ENCODE measurements at places on chromosomes 11 and 22. TPM values are rescaled to one million over a fixed set of nuclear protein-coding genes. Genes with fewer than 3 reads are reported as not detected.

PKP3 gene
- not detected for total RNA-seq

OR9I1 gene
- not detected for total RNA-seq

RCN1 gene
- total RNA-seq = 36.5 TPM

ELFN2 gene
- total RNA-seq = 0.08 TPM

GRCh38 chr11:27210531-27210930 lies 152.5 kb downstream of the CCDC34 start:
- no peaks in the 10 kb centered on the region for H3K36me3 ChIP-seq
- no peaks in the 10 kb centered on the region for H3K27me3 ChIP-seq
- H3K4me1 ChIP-seq = no peaks in the 10 kb centered on the region
- no peak overlapping the region for H3K27ac ChIP-seq
- no peak for DNase-seq

DNA sequence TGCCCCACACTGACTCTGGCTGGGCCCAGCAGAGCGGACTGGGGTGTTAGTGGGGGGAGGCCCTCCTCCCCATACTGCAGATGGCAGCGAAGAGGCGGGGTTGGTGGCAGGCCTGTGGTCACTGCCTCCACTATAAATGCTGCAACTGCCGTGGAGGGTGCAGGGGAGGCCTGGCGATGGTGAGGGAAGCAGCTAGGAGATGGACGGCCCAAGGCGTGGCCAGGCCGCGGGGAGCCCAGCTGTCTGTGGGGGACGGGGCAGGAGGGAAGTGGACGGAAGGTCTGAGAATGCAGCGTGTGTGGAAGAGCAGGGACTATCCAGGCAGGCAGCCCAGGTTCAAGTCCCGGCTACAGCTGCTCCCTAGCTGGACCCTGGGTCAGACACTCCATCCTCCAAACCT lies 18.3 kb downstream of the DNAL4 start:
- peaks cover 3% of the 10 kb centered on the region for H3K27me3 ChIP-seq
- no peaks in the 10 kb centered on the region for H3K36me3 ChIP-seq
- no peak overlapping the region for H3K4me3 ChIP-seq

- H3K4me1 ChIP-seq = no peaks in the 10 kb centered on the region
- no peaks in the 10 kb centered on the region for H3K27me3 ChIP-seq
- DNase-seq = no peak
- H3K4me3 ChIP-seq = no peak overlapping the region
- H3K36me3 ChIP-seq = no peaks in the 10 kb centered on the region
These were observed 23.0 kb downstream of the ZFTA start for GRCh38 chr11:63745304-63746170.

GRCh38 chr11:12196308-12196707 lies 85.9 kb downstream of the MICAL2 start:
- peak overlapping the region; percentile 96 for H3K27ac ChIP-seq
- no peak for DNase-seq
- H3K36me3 ChIP-seq = peaks cover 65% of the 10 kb centered on the region

DNA sequence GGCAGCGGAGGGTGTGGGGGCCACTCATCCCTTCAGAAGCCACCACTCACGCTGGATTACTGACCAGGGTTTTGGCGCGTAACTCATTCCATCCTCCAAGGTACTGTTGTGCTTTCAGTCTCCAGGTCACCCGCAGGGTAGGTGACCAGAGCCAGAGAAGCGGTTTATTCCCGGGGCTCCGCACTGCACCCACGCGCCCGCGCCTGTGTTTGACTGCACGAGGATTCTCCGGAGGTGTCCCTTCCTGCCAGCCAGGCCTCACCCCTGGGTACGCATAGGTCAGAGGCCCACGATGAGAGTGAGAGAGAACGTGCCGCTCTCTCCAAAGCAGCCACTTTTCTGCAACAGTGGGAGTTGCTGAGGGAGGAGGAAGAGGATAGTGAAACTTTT lies 55.5 kb downstream of the TRAF6 start:
- no peak for DNase-seq
- no peak overlapping the region for H3K27ac ChIP-seq
- H3K36me3 ChIP-seq = peaks cover 57% of the 10 kb centered on the region

GRCh38 chr11:47161134-47161854 lies 15.4 kb downstream of the ARFGAP2 start:
- H3K4me3 ChIP-seq = no peak overlapping the region
- no peaks in the 10 kb centered on the region for H3K27me3 ChIP-seq
- H3K4me1 ChIP-seq = no peaks in the 10 kb centered on the region

DNA sequence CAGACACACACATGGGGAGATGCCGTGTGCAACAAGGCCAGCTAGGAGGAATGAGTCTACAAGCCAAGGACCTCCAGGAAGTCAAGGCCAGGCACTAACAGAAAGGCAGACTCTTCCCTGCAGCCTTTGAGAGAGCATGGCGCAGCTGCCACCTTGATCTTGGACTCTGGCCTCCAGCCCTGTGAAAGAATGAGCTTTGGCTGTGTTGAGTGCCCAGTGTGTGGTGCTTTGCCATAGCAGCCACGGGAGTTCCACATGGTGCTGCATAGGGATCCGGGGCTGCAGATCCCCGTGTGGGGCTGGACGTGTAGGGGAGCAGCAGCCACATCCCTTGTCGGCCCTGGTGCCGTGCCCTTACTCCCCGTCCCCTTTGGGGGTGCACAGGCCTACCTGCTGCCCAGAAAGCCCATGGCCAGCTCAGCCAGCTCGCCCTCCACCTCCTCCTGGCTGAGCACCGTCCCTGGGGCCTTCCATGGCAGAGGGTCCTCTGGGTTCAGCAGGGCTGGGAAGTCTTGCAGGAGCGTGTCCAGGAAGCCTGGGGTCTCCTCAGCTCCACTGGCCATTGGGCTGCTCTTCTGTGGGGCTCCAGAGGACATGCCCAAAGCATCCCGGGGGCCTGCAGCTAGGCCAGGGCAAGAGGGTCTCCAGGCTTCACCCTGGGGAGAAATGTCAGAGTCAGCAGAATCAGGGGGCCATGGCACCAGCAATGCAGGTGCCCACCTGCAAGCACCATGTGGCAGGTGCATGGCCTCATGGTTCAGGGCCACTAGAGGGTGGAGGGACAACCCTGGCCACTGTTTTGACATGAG lies 7.0 kb downstream of the PPM1F start:
- H3K27ac ChIP-seq = peak overlapping the region; percentile 26
- no peak for DNase-seq
- H3K4me3 ChIP-seq = no peak overlapping the region
- H3K27me3 ChIP-seq = no peaks in the 10 kb centered on the region
- peaks cover 10% of the 10 kb centered on the region for H3K36me3 ChIP-seq

DNA sequence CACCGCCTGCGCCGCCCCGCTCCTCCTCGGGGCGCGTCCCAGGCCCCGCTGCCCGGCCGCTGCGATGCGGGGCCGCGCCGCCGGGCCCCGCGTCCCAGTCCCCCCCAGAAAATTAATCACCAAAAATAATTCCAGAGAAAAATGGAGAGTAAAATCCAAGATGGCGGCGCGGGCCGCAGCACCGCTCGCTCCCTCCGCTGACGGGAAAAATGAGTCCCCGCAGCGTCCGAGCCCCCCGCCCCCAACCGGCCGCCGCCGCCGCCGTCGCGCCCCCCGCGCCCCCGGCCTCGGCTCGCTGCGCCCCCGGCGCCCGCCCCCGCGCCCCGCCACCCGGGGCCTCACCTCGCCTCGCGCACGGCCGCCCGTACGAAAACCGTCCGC lies at the start of gene KMT5B:
TSS of gene KMT5B (minus strand) at position 162 of the 381 bp plus-strand sequence. CDS start 23,220 bp downstream, outside the sequence.
- peak within 1 kb of the TSS; percentile 91 for H3K4me3 ChIP-seq
- peaks cover 20% of the 10 kb centered on the region for H3K27me3 ChIP-seq
- H3K27ac ChIP-seq = peak within 1 kb of the TSS; percentile 92
- H3K36me3 ChIP-seq = peaks cover 4% of the 10 kb centered on the region
- peaks cover 44% of the 10 kb centered on the region for H3K4me1 ChIP-seq

- H3K4me3 ChIP-seq = no peak overlapping the region
- no peak overlapping the region for H3K27ac ChIP-seq
- peaks cover 1% of the 10 kb centered on the region for H3K27me3 ChIP-seq
- no peak for DNase-seq
These were observed 29.0 kb downstream of the SGSM1 start for GRCh38 chr22:24834845-24835570.

DNA sequence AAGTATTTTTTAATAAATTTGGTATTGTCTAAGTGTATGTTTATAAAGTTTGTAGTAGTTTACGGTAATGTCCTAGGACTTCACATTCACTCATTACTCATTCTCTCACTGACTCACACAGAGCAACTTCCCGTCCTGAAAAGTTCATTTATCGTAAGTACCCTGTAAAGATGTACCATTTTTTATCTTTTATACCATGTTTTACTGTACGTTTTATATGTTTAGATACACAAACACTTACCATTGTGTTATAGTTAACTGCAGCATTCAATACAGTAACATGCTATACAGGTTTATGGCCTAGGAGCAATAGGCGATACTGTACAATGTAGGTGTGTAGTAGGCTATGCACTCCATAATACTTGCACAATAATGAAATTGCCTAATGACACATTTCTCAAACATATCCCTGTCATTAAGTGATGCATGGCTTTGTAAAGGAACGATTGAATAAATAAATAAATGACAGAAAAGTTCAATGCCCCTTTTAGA lies 12.5 kb upstream of the CARD18 start:
- H3K4me3 ChIP-seq = no peak overlapping the region
- H3K4me1 ChIP-seq = no peaks in the 10 kb centered on the region
- no peaks in the 10 kb centered on the region for H3K36me3 ChIP-seq
- DNase-seq = no peak

- H3K4me3 ChIP-seq = no peak overlapping the region
- no peaks in the 10 kb centered on the region for H3K4me1 ChIP-seq
- H3K36me3 ChIP-seq = no peaks in the 10 kb centered on the region
- H3K27me3 ChIP-seq = no peaks in the 10 kb centered on the region
- DNase-seq = no peak
These were observed 658.2 kb downstream of the NTM start for GRCh38 chr11:132028380-132029240.

DNA sequence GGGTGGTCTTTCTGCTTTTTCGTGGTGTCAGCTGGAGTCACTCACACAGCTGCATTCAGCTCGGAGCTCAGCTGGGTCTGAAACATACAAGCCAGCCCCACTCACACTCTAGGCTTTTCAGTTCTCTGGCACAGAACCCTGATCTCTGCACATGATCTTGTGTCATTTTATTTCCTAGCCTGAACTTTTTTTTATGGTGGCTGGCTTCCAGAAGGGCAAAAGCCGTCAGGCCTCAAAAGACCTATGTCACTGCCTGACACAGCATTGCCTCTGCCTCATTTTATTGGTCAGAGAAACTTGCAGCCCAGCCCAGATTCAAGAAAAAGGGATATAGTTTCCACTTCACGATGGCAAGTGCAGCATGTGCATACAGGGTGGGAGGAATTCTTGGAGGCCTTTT lies 117.8 kb downstream of the NTM start:
- H3K4me1 ChIP-seq = no peaks in the 10 kb centered on the region
- H3K27ac ChIP-seq = no peak overlapping the region
- H3K36me3 ChIP-seq = no peaks in the 10 kb centered on the region
- H3K4me3 ChIP-seq = no peak overlapping the region
- no peak for DNase-seq
- no peaks in the 10 kb centered on the region for H3K27me3 ChIP-seq

DNA sequence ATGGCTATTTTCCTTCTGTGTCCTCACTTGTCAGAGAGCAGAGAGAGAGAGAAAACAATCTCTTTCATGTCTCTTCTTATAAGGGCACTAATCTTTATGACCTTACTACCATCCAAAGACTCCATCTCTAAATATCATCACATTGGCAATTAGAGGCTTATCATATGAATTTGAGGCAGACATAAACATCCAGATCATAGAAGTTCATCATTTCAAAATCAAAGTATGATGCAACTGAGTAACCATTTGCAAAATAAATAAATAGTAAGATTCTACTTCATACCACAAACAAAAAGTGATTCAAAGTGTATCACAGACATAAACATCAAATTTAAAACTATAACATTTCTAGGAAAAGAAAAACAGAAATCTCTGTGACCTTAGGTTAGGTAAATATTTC lies 504.7 kb upstream of the ARHGAP42 start:
- H3K27me3 ChIP-seq = no peaks in the 10 kb centered on the region
- DNase-seq = no peak
- H3K27ac ChIP-seq = no peak overlapping the region
- no peaks in the 10 kb centered on the region for H3K36me3 ChIP-seq
- no peaks in the 10 kb centered on the region for H3K4me1 ChIP-seq

DNA sequence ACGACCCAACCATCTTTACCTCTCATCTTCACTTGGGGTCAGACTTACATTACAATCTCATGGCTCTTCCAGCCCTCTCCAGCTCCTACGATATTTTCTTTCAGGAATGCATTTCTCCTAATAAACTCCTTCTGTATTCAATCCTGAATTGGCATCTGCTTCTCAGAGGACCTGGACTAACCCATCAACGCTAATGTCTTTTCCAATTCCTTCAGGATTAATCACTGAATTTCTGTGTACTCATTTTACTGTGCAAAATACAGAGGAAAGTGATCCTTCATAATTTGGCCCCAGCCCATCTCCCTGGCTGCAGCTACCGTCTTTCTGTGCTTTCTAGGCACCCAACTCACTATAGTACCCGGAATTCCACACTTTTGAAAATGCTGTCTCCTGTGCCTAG lies 239.2 kb downstream of the METTL15 start:
- no peaks in the 10 kb centered on the region for H3K27me3 ChIP-seq
- H3K4me1 ChIP-seq = no peaks in the 10 kb centered on the region

All from activated T-helper 1 cell treated with anti-CD3 and anti-CD28 coated beads, Interleukin-12 subunit alpha, Interleukin-12 subunit beta, Interleukin-2, Interleukin-4 antibody, amounts not matched to agents 30 ng/mL and 10 ng/mL and 1 ng/mL, durations not matched to agents 14 hours and 24 hours and 36 hours (primary cell).